ENCODE measurements at places on chromosomes 12 and 14.

- no peak for DNase-seq
These were observed 11.9 kb downstream of the STYX start for GRCh38 chr14:52741865-52742264.

DNA sequence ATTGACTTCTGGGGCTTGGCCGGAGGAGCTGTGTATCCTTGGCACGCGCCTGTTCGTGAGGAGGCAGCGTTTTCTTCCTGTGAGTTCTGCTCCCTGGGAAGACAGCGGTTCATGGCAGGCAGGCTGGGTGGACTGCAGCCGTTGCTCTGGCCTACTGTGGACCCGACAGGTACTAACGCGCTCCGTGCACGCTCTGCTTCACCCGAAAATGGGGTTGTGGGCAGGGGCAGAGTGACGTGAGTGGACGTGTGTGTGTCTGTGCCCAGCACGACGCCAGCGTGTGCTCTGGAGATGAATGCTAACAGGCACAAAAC lies 179.1 kb downstream of the KIF26A start:
- no peak for DNase-seq

GRCh38 chr12:3075315-3075714 lies 1.9 kb upstream of the TSPAN9 start:
- DNase-seq: no peak

- DNase-seq: no peak
These were observed 825 bp downstream of the DHH start for GRCh38 chr12:49093792-49094159.

- no peak for DNase-seq
These were observed 208.0 kb downstream of the SLC41A2 start for GRCh38 chr12:104750061-104750460.

GRCh38 chr14:49857427-49858003 lies 4.9 kb upstream of the NEMF start:
- DNase-seq: peak; percentile 24

GRCh38 chr12:106078358-106079010 lies 60.3 kb downstream of the NUAK1 start:
- DNase-seq: no peak

GRCh38 chr14:22007784-22008412 lies 334.3 kb upstream of the OR4E1 start:
- no peak for DNase-seq

- DNase-seq: peak; percentile 71
These were observed at the start of gene DYRK4 for GRCh38 chr12:4562034-4562657. Gene DYRK4, plus strand, starts transcription at chr12:4562208. Its CDS starts 38 bp downstream, at chr12:4562246.

GRCh38 chr12:70840656-70841350 lies 79.7 kb downstream of the PTPRR start:
- DNase-seq: no peak

- no peak for DNase-seq
These were observed 26.4 kb upstream of the GPR132 start for GRCh38 chr14:105091517-105092170.

DNA sequence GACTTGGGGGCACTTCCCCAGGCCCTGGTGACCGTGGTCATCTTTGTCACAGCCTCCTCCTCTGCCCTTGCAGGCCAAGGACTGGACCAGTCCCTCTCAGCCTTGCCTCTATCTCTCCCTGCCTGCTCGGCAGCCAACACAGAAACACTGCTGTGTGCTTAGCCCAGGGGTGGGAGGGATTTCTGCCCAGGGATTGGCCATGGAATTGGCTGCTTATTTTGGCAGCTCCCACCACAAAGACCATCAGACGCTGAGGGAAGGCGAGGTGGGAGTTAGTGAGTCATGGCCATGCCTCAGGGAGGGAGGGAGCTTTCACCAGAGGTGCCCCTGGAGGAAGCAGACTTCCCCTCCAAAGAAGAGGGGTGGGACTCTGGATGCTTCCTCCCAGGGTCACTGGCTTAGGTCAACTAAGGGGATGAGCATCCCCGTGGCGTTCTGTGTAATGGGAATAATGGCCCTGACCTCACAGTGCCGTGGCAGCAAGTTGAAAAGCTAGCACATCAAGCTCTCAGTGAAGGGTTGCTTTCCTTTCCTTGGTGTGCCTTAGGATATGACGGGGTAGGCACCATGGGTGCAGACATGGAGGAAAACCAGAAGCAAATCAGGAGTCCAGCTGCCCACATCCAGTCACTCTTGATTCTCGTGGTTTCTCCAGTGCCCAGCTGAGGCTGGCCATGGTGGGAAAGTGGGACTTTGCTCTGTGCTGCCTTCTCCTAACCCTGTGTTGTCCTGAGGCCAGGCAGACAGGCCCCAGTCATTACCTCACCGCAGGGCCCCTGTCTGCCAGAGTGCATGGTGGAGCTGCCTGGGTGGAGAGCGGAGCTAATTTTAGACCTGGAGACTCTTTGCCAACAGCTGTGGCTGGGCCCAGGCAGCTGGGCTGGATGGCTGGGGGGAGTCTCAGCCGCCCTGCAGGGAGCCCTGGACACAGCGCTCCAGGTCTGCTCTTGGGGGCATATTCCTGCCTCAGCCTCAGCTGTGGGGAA lies 21.4 kb downstream of the B4GALNT3 start:
- peak; percentile 66 for DNase-seq

- no peak for DNase-seq
These were observed 151.5 kb downstream of the PLXNC1 start for GRCh38 chr12:94299846-94300245.

DNA sequence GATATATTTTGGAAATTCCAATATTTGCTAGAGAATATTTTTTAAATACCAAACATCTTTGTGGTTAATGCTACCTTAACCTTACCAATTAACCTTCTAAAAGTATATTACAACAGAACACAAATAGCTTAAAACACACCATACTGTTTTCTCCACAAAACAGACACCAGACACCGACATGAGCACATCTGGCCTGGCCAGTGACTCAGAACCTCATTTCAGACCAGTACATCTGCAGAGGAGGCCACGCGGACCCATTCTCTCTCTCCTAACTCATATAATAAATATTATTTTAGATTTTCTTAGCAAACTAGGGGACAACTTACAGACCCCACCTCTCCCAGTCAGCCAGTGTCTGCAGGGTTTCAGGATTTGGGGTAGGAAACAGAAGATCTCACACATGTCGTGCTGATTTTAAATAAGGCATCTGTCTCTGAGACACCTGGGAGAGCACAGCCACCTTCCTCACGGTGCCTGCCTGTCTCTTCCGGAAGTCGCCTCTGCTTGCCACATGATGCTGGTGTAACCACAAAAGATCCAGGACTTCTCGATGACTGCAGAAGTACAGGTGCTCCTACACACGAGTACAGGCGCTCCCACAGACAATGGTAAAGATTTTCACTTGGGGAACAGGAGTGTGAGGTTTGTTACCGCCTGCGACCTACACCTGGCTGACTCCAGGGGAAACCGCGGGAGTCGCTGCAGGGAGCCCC lies 9.7 kb upstream of the ANKLE2 start:
- no peak for DNase-seq

GRCh38 chr12:51923506-51924365 lies 16.4 kb downstream of the ACVRL1 start:
- DNase-seq: peak; percentile 63

- DNase-seq: no peak
These were observed 691.0 kb upstream of the SEL1L start for GRCh38 chr14:82224610-82225009.

- no peak for DNase-seq
These were observed 5.7 kb upstream of the DNAAF2 start for GRCh38 chr14:49640540-49641417.

DNA sequence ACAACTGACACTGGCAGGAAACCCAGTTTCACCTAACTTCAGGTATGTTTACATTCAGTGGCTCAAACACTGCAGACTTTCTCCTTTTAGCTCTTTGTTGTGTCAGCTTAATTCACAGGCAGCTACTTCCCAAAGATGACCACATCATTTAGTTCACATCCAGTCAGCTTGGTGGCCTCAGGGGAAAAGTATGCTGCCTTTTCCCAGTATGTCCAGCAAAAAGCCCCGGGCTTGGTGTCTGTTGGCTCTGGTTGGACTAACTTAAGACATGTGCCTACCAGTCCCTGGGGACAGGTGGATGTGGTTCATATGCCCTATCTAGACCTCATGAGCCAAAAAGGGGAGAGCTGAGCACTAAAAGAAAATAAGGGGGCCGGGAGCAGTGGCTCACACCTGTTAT lies 56.4 kb downstream of the GOLGA5 start:
- no peak for DNase-seq

DNA sequence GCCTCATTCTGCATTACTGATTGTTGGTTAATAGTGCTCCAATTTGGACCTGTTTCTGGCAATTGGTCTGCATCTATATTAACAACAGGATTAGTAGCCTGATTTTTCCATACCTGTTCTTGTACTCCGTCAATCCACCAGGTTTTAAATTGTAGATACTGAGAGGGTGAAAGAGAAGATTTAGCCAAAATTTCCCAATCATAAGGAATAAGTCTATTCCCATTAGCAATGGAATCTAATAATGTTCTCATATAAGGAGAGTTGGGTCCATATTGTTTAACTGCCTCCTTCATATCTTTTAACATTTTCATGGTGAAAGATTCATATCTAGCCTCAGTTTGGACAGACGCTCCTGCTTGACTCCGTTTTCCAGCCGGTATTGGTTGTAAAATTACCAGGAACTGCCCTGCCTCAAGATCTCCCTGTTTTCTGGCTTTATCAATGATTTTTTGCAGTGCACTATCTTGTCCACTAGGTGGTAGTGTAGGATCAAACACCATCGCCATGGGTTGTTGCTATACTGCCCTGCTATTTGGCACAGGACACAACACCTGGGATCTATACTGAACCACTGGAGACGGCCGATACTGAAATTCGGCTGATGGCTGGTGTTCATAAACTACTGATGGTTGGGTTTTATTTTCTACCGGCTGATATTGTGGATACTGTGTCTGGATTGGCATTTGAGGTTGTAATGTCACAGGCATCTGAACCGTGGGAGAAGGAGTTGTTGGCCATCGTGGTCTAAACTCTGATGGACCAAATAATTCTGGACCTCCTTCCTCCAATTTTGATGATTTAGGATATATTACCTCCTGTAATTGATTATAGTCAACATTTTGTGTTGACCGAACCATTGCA lies 25.2 kb downstream of the DHRS4L2 start:
- peak; percentile 75 for DNase-seq

DNA sequence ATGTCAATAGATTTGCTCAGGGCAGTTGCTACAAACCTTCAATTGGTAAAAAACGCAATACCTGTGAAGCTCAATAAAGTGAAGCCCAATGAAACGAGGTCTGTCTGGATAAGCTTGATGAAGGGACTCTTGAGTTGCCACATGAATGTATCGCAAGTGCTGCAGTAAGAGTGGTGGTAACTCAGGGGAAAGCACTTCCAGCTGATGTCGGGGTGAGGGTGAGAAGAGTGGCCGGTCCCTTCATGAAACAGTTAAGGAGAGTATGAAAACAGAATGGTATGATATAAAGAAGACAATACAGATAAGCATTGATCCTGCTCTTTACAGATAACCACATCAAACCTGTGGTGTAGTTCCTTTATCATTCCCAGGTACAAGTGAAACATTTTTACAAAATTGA lies 83.4 kb upstream of the EVL start:
- DNase-seq: no peak

DNA sequence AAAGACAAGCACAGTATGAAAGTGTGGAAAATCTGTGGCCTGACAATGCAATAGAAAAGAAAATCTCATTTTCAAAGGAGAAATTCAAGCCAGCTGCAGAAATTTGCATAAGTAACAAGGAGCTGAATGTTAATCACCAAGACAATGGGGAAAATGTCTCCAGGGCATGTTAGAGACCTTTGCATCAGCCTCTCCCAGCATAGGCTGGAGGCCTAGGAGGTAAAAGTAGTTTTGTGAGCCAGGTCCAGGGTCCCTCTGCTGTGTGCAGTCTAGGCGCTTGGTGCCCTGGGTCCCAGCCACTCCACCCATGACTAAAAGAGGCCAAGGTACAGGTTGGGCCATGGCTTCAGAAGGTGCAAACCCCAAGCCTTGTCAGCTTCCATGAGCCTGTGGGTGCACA lies 58.3 kb downstream of the TESPA1 start:
- no peak for DNase-seq

DNA sequence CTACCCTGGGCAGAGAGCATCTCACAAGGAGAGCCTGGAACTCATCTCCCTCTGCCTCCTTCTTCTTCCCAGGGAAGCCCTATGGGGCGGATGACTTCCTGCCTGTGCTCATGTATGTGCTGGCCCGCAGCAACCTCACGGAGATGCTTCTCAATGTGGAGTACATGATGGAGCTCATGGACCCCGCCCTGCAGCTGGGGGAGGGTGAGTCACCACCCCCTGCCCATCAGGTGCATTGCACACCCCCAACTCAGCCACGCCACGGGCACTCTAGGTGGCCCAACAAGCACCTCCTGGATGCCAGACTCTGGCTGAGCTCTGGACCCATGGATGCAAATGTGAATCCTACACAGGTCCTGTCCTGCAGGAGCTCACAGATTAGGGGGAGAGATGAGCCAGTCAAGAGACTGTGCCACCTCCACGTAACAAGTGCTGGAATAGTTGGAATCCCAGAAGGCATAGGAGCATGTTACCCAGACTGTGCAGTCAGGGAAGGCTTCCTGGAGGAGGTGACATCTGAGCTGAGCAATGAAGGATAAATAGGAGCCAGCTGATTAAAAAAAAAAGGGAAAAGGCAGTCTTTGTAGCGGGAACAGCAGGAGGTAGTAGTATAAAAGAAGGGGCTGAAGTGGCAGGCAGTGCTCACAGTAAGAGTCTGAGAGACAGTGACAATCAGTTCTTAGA lies 71.9 kb downstream of the LGMN start:
- no peak for DNase-seq

DNA sequence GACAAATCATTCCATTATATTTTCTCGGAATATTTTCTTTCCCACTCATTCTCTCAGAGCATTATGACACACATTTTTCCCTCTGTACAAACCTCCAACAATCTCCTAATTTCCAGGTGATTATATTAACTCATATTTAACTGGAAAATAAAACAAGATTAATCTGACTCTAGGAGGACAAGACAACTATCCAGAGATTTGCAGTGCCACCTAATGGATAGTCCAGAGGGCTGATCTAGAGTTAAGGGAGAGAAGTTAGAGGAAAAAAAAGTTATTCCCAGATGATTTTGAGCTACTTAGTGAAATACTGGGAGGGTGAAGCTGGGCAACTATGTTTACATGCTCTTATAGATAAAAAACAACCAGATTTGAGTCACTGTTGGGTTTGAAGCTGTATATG lies 161.7 kb downstream of the ALX1 start:
- DNase-seq: no peak

GRCh38 chr12:14395074-14395778 lies 29.7 kb downstream of the ATF7IP start:
- DNase-seq: no peak

GRCh38 chr14:69643430-69644200 lies 32.2 kb downstream of the SUSD6 start:
- DNase-seq: no peak

Data from muscle of back (tissue), 13 donors.